ENCODE measurements at places on chromosomes 12 and 14. TPM values are rescaled to one million over a fixed set of nuclear protein-coding genes. Genes with fewer than 3 reads are reported as not detected.

The RNASE1 gene
- 198 TPM for total RNA-seq

The KSR2 gene
- 1.1 TPM for total RNA-seq

The ASCL1 gene
- total RNA-seq: 0.23 TPM

The CLEC6A gene
- total RNA-seq: 0.12 TPM

The B4GALNT1 gene
- total RNA-seq: 1.3 TPM

The NINJ2 gene
- 3.6 TPM for total RNA-seq

The TRPV4 gene
- total RNA-seq: 13.9 TPM

The GPRC5D gene
- total RNA-seq: not detected

The PTGER2 gene
- 8.3 TPM for total RNA-seq

The DEGS2 gene
- total RNA-seq: 11.5 TPM

The KRT83 gene
- not detected for total RNA-seq

The RCOR1 gene
- 22.8 TPM for total RNA-seq

The KIF26A gene
- total RNA-seq: 28.4 TPM

The TOMM20L gene
- not detected for total RNA-seq

Data from metanephros (tissue), 2 donors.